Cardiac septum (tissue), 1 donor: ENCODE measurements at places on chromosomes 12 and 14. TPM values are rescaled to one million over a fixed set of nuclear protein-coding genes. Genes with fewer than 3 reads are reported as not detected.

The TEX52 gene
- total RNA-seq, result not detected

The ADAM20 gene
- total RNA-seq, result 0.78 TPM

The TAS2R7 gene
- total RNA-seq, result not detected

The MGP gene
- total RNA-seq, result 677 TPM

The CTSG gene
- 2.2 TPM for total RNA-seq

The LUM gene
- total RNA-seq, result 130 TPM

The MDGA2 gene
- 0.19 TPM for total RNA-seq

The SLCO1A2 gene
- total RNA-seq, result not detected

The DPF3 gene
- total RNA-seq, result 36.5 TPM

The HSP90B1 gene
- total RNA-seq, result 433 TPM

The BCAT1 gene
- total RNA-seq, result 3.5 TPM

The SERPINA1 gene
- 6.0 TPM for total RNA-seq

The RAD52 gene
- 9.2 TPM for total RNA-seq

The RASSF8 gene
- total RNA-seq, result 37.8 TPM

The IFNG-AS1 gene
- 0.19 TPM for total RNA-seq

The LRRC9 gene
- total RNA-seq, result 0.24 TPM

The GYS2 gene
- not detected for total RNA-seq

The SPRING1 gene
- 10.5 TPM for total RNA-seq

The OVCH1 gene
- not detected for total RNA-seq

The TCL1A gene
- not detected for total RNA-seq

The ST8SIA1 gene
- total RNA-seq, result 1.5 TPM

The MIPOL1 gene
- 7.9 TPM for total RNA-seq

The AREL1 gene
- total RNA-seq, result 21.2 TPM

The SYNDIG1L gene
- not detected for total RNA-seq

The AICDA gene
- 0.13 TPM for total RNA-seq

The RNU4-1 gene
- total RNA-seq, result 3,560 TPM
